Jurkat, Clone E6-1 (cell line): ENCODE measurements at places on chromosomes 7 and 10.

DNA sequence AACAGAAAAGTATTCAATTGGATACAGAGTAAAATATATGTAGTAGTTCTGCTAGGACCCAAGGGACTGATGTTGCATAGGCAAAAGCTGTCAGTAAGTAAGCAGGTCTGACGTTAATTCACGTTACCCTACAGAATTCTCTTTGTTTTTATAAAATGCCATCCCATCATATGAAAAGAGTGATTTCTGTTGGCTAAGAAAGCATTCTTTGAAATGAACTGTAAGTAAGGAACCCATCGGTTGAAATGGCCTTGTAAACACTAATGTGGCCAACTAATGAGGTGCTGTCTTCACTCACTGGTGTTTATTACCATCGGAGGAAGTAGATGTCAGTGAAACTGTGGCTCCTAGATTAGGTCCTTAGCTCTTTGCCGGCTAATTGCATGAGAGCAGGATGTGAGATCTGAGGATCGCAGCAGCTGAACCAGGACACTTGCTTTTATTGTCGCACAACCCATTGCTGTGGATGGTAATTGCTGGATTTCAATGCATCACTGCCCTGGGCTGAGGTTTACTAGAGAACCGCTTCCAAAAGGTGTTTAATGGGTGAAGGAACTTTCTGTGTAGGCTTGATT, 49.5 kb downstream of the UBE3C start:
- no peak for DNase-seq

GRCh38 chr10:47291682-47292081, 8.3 kb upstream of the GDF10 start:
- DNase-seq: no peak

GRCh38 chr10:76265441-76266113, 834.2 kb downstream of the LRMDA start:
- no peak for DNase-seq

- no peak for DNase-seq
These were observed 8.6 kb downstream of the CTBP2 start for GRCh38 chr10:125151553-125152449.

GRCh38 chr7:26815426-26815825, 49.0 kb downstream of the SKAP2 start:
- no peak for DNase-seq

DNA sequence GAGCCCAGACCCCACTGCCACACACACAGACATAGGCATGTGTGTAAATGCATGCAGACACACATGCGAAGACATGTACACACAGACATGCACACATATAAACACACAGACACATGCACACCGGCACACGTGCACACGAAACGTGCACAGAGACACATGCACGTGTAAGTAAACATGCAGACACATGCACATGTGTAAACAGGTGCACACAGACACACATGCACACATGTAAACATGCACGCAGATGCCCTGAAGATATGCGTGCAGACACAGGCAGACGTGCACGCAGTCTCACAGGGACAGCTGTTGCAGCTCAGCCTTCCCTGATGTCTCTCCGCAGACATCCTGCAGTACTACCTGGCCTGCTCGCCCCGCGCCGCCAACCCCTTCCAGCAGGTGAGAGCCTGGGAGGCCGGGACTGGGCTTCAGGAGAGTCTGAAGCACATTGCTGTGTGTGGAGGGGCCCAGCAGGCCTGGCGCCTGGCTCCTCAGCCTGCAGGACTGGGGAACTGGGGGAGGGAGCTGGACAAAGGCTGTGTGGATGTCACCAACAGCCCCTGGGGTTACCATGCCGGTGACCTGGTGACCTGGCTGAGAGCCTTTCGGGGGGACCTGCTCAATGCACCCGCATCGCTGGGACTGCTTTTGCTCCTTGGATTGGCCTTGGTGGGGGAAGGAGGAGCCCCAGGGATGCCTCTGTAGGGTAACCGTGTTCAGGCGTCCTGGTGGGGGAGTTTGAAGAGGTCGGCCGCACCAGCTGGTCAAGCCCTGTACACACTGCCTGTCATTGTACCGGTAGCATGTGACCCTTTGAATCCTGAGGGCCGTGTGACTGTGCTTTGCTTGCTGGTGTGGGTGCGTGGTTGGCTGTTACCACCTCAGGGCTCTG, 20.3 kb downstream of the TTYH3 start:
- no peak for DNase-seq
